NCI-H2171 (cell line): ENCODE measurements at places on chromosomes 7 and 10.

DNA sequence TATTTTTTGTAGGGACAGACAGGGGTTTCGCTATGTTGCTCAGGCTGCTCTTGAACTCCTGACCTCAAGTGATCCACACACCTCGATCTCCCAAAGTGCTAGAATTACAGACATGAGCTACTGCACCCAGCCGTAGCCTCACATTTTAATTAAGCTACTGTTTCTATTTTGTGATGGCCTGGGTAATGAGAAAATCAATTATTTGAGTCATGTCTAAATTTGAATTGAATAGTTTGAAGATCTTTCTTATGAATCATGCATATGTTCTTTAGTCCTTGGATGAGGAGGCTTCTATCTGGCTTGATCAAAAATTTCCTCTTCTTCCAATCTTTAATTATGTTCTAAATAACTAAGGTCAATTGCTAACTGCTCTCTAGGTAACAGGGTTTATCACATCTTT is 175.0 kb downstream of the REEP3 start:
- no peak for DNase-seq

DNA sequence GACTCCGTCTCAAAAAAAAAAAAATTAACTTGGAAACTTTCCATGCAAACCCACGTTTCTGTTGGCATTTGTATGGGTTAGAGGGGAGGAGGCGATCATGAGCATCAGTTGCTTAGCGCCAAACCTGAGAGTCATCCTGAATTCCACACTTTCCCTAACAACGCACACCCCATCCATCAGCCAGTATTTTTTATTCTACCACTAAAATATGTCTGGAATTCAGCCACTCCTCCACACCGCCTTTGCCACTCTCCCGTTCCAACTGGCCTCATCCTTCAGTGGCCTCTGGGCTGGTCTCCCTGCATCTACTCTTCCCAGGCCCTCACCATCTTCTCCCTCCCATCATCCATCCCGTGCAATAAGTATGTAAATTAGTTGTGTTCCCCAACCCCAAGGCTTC is 4.7 kb upstream of the LMBR1 start:
- DNase-seq = no peak

- DNase-seq = no peak
Observed at GRCh38 chr7:23100697-23101096, 4.9 kb upstream of the KLHL7 start.

DNA sequence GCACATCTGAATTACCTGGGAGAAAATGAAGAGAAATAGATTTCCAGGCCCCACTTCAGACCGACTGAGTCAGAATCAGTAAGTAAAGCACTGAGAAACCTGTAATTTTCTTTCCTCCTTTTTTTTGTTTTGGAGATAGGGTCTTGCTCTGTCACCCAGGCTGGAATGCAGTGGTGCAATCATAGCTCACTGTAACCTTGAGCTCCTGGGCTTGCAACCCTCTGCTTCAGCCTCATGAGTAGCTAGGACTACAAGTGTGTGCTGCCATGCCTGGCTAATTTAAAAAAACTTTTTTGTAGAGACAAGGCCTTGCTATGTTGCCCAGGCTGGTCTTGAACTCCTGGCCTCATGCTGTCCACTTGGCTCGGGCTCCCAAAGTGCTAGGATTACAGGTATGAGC is 260.2 kb downstream of the STK31 start:
- DNase-seq = no peak

- no peak for DNase-seq
Observed at GRCh38 chr10:123517426-123517825, 148.7 kb upstream of the GPR26 start.

DNA sequence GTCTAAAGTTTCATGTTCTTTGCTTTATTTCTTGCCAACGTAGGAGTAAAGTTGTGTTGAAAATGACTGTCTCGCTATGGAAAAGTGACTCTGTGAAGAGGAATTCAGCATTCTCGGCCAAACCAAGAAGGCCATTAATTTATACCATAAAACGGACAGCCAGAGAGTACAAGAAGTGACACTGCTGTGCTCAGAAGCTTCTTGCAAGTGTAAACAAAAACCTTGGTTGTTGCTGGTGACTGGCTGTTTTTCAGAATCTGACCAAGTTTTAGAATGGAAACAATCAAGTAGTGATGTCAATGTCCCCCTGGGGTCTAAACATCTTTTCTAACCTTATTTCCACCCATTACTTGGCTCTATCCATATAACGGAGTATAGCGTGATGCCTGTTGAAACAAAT is 201.9 kb downstream of the INHBA start:
- no peak for DNase-seq

- no peak for DNase-seq
Observed at GRCh38 chr10:19616966-19617365, 199.3 kb upstream of the PLXDC2 start.

DNA sequence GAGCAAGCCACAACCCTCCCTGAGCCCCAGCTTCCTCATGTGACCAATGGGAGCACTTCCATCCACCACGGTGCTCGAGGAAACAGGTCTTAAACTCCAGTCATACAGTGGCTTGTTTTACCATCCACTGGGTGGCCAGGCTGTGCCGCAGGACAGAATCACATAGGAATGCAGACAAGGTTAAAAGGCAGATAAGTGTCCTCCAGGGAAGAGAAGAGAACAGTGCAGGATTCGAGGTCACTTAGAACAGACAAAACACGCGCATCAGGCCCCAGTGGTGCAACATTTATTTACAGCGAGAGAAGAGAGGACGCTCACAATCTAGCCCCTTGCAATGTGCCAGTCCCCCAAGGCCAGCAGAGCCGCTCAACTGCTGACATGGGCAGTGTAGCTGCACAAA is 92.8 kb downstream of the TMEM130 start:
- DNase-seq = no peak

GRCh38 chr7:153934048-153934447 is 118.2 kb upstream of the DPP6 start:
- no peak for DNase-seq

DNA sequence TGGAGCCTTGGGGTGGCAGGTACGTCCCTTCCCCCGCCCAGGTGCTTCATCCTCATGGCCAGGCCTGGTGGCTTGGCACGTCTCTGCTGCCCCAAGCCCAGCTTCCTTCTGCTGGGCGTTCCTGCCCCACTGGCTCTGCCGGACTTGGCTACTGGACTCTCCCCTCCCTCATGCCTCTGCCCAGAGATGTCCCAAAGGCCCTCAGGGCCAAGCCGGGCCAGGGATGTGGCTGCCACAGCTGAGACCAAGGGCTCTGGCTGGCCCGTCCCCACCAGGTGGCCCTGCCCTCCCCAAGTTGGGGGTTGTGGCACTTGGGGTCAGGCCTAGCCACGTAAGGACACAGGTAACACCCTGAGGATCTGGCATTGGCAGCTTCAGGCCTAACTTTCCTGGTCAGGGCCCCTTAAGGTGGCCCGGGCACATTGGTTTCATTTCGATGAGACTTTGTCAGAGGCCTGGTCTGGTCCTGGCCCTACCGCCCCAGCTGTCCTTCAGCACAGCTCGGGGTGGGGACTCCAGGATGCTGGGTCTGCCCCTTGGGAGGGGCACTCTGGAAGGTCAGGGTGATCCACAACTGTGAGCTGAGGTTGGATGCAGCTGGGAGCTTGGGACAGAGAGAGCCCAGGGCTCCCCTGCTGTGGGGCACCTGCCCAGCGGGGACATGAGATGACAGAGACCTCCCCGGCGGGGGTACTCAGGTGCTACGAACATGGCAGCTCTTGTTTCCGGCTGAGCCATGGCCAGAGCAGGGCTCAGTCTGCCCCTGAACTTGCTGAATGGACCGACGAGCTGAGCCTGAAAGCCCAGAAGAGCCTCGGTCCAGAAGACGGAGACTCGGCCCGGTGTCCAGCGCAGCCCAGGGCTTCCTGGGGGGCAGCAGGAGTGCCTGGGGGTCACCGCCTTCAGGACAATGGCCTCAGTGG is 2.9 kb downstream of the BHLHA15 start:
- DNase-seq = no peak

- DNase-seq = no peak
Observed at GRCh38 chr10:68075550-68076004, 494 bp upstream of the HERC4 start.

- no peak for DNase-seq
Observed at GRCh38 chr7:124457841-124458240, 307.8 kb downstream of the GPR37 start.

DNA sequence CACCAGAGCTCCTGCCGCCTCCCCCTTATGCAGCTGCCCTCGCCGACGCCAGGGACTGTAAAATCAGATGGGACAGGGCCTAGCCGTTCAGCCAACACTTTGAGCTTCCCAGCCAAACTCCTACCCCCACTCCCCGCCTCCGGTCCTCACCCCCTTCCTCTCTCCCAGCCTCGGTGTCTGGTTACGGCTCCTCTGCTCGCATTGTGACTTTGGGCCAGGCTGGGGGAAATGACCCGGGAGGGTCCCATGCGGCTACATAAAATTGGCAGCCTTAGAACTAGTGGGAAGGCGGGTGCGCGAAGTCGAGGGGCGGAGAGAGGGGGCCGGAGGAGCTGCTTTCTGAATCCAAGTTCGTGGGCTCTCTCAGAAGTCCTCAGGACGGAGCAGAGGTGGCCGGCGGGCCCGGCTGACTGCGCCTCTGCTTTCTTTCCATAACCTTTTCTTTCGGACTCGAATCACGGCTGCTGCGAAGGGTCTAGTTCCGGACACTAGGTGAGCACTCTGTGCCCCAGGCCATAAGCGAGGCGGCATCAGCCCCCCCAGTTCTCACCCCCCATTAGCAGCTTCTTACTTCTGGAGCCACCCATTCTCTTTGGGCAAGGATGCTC is at the start of gene KAZALD1:
TSS of gene KAZALD1 (plus strand) at position 366 of the 608 bp plus-strand sequence. CDS start 604 bp downstream, outside the sequence.
- no peak for DNase-seq

DNA sequence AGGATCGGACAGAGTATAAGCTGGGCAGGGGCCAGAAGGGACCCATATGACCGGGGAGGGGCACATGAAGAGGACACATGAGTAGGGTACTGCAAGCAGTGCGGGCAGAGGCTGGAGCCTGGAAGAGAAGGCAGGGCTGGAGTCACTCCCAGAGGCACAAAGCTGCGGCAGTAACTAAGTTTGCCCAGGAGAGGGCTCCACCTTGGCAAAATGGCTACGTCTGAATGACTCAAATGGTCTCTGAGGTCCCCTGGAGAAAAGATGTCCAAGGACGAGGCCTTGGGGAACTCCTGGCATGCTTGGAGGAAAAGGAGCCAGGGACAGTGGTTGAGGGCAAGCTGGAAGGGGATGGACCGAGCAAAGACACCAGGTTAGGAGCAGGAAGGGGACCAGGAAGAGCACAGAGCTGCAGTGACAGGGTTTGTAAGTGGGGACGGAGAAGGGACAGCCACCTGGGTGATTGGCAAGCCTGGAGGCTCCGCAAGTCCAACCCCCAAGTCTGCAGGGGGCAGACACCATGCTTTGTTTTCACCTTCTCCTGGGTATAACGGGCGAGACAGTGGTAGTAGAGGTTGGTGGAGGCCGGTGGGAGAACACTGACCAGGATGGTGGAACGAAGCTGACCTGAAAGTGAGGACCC is 43.1 kb upstream of the LBX1 start:
- peak; percentile 10 for DNase-seq

GRCh38 chr7:158345731-158346130 is 241.9 kb downstream of the PTPRN2 start:
- DNase-seq = no peak

DNA sequence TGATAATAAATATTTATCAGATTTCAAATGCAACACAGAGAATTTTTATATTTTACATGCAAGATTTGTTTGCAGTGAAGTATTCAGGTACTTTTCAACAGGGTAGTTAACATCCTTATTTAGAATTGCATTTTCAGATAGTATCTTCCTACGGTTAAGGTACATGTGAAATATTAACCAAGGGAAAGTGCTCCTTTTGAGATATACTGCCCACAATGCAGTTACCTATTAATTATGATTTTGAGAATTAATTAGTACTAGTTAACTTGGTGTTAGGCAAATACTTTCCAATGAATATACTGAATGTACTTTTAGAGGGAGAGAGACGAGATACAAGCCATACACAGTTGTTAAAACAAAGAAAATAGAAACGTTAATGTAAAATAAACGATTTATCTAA is 206.2 kb upstream of the YAE1 start:
- DNase-seq = no peak

DNA sequence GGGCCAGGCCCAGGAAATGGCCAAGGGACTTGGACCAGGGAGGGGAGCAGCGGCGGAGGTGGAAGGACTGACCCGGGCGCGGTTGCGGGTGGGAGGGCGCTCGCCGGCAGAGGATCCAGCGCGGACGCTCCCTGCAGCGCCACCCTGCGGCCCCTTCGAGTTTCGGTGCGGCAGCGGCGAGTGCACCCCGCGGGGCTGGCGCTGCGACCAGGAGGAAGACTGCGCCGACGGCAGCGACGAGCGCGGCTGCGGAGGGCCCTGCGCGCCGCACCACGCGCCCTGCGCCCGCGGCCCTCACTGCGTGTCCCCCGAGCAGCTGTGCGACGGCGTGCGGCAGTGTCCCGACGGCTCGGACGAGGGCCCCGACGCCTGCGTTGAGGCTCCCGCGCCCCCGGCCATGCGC is 16.8 kb upstream of the ZNF467 start:
- no peak for DNase-seq
